CD4-positive, alpha-beta T cell treated with Interleukin-10 for 1 hour (primary cell): ENCODE measurements at places on chromosomes 12 and 14.
A peak's percentile ranks its signal among the peaks of the same experiment; 100 is the strongest.

DNA sequence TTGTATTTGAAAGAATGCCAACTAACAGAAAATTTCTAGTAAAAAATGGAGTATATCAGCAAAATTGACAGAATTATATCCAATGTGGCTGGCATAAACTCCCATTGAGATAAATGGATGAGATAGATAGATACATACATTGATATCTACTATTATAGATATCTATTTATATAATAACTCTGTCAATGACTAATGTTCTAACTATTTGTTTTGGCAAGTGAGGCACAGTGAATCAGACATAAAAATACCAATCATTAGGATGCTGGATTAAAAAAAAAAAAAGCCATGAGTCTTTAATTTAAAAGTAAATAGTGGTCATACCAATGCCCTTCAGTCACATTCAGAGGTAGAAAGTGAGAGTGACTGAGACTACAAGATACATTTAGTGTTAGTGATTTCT is 33.7 kb upstream of the GLIPR1 start:
- no peak for DNase-seq

GRCh38 chr14:51960866-51961265 is 28.5 kb upstream of the RTRAF start:
- DNase-seq: no peak

DNA sequence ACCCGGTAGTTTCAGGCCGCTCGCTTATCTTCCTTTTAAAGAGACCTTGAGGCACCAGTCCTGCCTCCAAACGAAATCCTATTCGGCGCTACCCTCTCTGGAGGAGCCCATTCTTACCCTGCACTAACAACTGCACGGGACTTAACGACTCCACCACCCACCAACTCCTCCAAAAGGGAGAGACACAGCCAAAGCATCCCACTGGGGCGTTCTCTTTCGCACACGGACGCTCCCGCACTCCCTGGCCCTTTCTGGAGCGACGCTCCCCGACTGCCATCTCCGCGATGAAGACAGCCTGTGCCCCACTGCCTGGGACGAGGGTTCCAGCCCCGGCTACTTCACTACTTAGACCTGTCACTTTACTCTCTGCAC is 650 bp downstream of the GALC start:
- no peak for DNase-seq

GRCh38 chr14:70086685-70087379 is 101.9 kb downstream of the SLC8A3 start:
- DNase-seq: no peak

DNA sequence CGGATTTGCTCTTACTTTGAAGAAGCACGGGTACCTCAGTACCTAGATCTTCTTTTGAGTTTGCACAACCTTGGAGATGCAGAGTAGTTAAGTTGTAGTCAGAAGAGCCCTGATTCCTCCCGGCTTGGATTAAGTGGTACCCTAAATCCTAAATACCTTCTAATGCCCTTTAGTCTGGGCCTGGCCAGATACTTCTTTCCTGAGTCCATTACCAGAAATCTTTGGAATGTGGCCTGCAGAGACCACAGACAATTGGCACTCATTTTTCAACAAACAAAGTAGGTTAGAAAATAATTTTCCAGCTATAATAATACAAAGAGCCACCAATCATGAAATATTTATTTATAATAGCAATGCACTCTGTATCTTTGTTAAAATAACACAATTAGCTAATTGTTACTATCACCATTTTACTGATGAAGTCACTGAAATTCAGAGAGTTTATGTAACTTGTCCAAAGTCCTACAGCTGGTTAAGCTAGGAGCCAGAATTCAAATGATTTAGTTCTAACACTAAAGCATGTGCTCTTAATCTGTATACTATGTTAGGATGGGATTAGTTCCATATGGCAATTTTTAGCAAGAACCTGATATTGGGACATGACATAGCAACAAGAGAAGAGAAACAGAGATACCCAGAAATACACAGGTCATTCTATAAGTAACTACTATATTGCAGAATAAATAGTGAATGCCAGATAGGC is 132.1 kb upstream of the PDZRN4 start:
- DNase-seq: no peak

DNA sequence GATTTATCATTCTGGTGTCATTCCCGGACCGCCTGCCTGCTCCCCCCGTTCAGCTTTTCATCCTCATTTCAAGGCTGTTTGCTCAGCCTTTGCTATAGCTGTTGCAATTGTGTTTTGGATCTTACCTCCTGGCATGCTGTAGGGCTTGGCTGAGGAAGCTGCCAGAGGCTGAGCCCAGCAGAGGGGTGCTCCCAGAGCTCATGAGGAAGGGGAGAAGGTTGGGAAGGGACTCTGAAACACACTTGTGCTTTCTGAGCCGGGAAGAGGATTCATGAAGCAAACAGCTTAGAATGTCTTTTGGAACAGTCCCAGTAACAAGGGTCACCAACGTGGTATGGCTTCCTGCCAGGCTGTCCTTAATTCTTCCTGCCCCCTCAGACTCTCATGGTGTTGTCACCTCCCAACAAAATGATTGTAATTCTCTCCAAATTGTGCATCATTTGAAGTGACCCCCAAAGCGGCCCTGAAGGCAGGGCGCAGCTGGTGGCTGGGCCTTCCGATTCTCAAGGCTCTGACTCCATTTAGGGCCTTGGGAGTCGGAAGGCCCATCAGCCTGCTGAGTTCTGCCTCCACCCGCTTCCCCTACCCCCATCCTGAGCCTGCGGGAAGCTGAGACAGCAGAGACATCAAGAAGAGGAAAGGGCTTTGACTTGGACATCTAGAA is 111.9 kb upstream of the ARHGAP5 start:
- no peak for DNase-seq

GRCh38 chr12:110932046-110932445 is 11.7 kb upstream of the MYL2 start:
- DNase-seq: no peak

DNA sequence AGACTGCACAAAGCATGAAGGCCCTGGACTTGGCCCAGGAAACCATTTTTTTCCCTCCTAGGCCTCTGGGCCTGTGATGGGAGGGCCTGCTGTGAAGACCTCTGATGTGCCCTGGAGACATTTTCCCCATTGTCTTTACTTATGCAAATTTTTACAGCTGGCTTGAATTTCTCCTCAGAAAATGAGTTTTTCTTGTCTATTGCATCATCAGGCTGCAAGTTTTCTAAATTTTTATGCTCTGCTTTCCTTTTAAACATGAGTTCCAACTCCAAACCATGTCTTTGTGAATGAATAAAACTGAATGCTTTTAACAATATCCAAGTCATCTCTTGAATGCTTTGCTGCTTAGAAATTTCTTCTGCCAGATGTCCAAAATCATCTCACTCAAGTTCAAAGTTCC is 43.7 kb upstream of the TRHDE start:
- DNase-seq: no peak

- no peak for DNase-seq
Observed at GRCh38 chr12:65891219-65891618, 66.9 kb downstream of the HMGA2 start.

- no peak for DNase-seq
Observed at GRCh38 chr14:55832122-55832911, 252.3 kb downstream of the KTN1 start.

DNA sequence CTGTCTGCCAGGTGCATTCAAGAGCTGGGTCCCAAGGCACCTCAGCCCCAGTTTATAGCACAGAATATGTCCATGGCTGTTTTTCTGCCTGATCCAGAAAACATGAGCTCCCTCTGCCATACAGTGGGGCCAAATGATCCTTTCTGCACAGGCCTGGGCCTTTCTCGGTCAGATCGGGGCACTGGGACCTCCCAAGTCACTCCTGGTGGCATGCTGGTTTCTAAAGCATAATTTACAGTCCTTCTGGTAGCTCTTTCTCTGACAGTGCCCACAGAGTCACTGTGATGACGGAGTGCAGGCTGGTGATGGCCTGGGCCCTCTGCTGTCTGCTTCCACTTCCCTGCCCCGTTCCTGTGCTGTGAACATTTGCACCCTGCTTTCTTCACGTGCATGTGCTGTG is 99.2 kb downstream of the ADGRD1 start:
- no peak for DNase-seq

DNA sequence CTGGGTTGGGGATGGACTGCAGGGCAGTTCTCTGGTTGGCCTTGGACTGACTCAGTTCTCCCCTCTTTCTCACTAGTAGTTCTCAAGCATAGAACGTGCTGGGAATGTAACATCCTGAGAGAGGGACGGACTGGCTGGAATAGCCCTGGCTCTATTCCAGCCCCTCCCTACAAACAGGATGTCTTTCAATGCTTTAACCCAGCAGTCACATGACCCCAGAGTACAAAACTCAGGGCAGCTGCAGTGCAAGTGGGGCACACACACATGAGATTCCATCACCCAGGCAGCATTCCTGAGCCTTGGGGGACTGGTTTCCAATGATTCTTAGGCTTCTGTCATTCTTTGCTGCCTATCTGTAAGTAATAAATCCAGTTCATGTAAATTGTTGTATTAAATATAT is 1.6 kb upstream of the ACOT6 start:
- no peak for DNase-seq

DNA sequence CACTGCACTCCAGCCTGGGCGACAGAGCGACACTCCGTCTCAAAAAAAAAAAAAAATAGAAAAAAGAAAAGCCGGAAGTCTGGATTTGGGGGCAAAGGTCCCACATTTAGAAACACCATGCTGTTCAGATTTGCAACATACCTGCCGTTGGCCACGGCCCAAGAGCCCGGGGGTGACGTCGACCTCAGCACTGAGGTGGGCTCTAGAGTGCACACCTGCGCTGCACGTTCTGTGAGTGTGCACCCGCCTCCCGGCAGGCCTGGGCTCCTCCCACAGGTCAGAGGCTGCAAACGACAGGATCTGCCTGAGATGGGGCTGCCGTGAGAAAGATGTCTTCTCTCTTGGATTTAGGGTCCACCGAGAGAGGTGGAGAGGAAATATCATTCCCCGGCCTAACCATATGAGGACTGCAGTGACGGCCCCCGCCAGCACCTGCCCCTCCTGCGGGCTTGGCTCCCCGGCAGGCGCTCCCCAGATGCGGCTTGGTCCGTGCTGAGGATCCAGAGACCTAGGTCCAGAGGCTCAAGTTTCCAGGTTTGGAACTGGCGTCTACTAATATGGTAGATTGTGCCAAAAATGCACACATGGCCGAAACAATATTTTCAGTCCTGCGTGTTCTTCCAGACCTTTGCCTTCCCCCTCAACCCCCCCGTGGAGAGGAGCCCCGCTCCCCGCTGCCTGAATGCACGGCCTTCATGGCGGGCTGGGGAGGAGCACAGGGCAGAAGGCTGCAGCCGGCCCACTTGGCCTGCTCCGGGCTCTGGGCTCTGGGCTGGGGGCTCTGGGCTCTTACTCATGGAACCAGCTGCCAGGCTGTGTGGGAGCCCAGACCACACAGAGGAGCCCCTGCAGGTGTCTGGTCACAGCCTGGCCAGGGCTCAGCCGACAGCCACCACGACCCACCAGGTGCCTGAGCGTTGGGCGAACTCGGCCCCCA is 58.8 kb upstream of the FBRSL1 start:
- no peak for DNase-seq

DNA sequence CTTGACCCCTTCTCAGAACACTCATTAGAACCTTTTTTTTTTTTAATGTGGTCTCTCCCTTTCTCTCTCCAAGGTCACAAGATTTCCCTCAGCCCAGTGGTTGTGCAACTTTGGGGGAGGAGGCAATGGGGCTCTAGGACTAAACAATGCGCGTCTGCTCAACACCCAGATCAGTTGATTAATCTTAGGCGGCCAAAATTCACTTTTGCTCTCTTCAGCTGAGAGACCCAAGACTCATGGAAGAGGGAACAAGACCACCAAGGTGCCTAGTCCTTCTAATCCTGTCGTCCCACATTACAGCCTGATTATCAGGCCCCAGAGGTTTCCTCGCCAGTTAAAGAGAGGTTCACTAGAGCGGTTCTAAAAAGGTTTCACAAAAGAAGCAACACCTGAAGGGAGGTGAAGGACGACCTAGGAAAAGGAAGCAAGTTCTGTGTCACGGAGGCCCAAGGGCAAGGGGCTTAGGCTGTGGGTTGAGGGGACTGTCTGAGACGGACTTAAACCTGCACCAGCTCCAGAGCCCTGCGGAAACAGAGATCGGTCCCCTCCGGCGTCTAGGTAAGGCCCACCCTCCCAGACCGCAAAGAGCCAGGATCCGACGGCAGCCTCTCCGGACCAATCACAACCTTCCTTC is 824 bp upstream of the TARBP2 start:
- peak; percentile 44 for DNase-seq

- DNase-seq: no peak
Observed at GRCh38 chr12:57893431-57894353, 47.2 kb upstream of the CTDSP2 start.

DNA sequence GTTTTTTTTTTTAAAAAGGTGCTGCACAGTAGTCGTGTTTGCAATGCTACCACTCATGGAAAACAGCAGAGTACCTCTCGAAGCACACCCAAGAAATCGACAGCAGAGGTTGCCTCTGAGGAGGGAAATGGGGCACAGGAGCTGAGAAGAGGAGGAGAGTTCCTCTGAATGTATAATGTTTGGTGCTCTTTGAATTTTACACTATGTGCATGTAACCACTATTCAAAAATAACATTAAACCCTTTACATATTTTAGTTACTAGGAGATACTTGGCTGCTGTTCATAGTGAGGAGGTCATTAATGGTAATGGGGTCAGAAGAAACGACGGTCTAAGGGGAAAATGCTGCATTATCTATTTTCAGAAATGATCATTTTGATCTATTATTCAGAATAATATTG is 129.4 kb upstream of the CLEC14A start:
- DNase-seq: no peak

GRCh38 chr14:56461276-56462275 is 118.0 kb upstream of the TMEM260 start:
- DNase-seq: no peak

DNA sequence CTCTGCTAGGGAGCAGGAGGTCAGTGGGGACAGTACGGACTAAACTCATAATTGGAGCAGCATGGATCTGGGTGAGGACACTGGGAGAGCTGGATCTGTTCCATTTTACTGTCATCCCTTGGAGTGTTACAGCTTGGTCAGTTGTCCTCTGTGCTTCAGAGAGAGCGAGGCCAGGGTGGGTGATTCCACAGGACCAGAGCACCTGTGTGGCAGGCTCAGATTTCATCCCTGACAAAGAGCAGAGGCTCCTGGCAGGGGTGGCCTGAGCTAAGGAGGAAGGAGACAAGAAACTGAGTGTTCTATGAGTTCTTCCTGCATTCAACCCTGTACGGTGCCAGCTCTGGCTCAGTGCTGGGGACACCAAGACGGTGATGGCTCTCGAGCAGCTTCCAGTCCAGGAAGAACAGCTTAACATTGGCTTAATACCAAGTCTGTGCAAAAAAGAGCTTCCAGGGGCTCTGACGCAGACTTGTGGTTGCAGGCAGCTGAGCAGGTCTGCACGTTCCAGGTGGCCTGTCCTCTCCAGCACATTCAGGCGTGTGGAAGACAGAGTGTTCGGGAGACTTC is 8.4 kb upstream of the PGF start:
- no peak for DNase-seq

DNA sequence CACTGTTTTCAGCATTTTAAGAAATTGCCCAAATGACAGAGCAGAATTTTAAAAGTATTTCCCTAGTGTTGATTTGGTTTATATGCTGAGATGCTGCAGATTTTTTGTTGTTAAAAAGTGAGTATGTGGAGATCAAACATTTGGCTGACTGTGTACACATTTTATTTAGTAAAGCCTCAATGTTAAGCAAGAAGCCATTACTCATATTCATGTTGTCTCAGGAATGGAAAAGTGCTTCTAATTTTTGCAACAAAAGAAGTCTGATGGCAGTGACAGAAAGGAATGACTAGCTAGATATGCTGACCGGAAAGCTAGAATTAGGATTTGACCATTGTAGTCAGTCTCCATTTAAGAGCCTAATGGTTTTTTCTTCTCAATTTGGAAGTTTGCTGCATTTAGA is 22.5 kb downstream of the SLC38A6 start:
- DNase-seq: no peak

- DNase-seq: no peak
Observed at GRCh38 chr14:37417833-37418232, 177.2 kb downstream of the FOXA1 start.
